ENCODE measurements at places on chromosomes 7 and 10. TPM values are rescaled to one million over a fixed set of nuclear protein-coding genes. Genes with fewer than 3 reads are reported as not detected.

AHR gene
- 20.9 TPM for total RNA-seq

CFAP43 gene
- 16.7 TPM for total RNA-seq

SLC13A1 gene
- total RNA-seq, result not detected

LIPK gene
- total RNA-seq, result not detected

MOGAT3 gene
- not detected for total RNA-seq

ADAM22 gene
- 90.6 TPM for total RNA-seq

MACC1 gene
- total RNA-seq, result 0.16 TPM

AKR1E2 gene
- total RNA-seq, result 49.0 TPM

IDI2 gene
- not detected for total RNA-seq

MTG1 gene
- total RNA-seq, result 14.8 TPM

DNAJB6 gene
- 179 TPM for total RNA-seq

C10orf105 gene
- total RNA-seq, result under 0.01 TPM

ANKRD7 gene
- total RNA-seq, result 5.9 TPM

Data from occipital lobe (tissue), 3 donors.